ENCODE measurements at places on chromosomes 12 and 14.

GRCh38 chr14:48274826-48275225 is 599.4 kb upstream of the MDGA2 start:
- DNase-seq, result no peak

DNA sequence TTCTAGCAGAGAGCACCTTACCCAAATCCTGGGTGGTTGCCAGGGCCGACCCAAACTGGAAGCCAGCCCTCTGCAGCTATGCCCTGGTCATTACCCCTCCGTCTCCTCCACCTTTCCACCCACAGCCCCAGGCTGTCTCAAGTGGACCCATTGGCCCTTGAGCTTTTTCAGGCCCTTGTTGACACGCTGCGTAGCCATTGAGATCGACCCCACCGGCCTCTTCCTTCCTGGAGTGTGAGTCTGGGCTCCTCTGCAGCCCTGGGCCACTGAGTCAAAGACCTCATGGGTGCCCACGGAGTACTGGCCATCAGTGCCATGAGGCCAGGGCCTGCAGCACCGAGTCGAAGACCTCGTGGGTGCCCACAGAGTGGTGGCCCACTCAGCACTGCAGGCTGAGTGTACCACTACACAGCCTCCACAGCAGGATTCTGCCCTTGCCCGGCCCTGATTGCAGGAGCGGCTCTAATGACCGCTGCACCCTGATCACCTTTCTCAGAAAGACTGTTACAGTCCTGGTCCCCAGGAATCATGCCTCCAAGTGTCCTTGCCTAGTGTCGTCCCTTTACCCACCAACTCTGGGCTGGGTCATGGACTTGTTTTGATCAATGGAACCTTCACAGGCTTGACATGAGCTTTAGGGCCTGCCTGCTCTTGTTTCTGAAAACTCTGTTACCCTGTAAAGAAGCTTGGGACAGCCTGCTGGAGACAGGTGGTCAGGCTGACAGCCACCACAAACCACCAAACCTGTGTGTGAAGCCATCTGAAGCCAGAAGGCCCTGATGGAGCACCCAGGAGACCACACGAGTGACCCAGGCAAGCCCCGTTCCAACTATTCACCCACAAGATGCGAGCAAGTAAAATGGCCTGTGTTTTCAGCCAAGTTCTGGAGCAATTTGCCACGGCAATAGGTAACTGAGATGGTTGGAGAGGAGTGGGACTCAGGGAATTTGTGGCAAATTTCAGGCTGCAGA is 39.6 kb upstream of the TRAF3 start:
- DNase-seq, result no peak

DNA sequence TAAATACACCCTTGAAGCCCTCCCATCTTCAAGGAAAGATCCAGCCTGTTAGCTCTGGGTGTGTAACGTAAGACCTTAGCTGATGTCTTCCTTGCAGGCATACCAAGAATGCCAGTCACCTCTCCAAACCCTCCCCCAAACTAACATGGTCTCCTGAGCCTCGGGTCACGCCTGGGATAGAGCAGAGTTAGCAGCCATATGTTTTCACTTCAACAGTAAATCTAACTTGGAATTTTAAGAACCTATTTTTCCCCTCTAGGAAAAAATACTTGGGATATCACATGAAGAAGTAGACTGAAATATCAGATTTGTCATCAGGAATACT is 27.9 kb downstream of the BCL2L14 start:
- no peak for DNase-seq

GRCh38 chr14:24429395-24430142 is at the start of the genes CBLN3 and KHNYN:
Gene CBLN3, minus strand, starts transcription at chr14:24429668. Its CDS starts 614 bp downstream, at chr14:24429054.
Gene KHNYN, plus strand, starts transcription at chr14:24429954. Its CDS starts 777 bp downstream, at chr14:24430731.
- DNase-seq, result no peak

GRCh38 chr14:93892923-93893558 is 34.1 kb upstream of the FAM181A start:
- no peak for DNase-seq

DNA sequence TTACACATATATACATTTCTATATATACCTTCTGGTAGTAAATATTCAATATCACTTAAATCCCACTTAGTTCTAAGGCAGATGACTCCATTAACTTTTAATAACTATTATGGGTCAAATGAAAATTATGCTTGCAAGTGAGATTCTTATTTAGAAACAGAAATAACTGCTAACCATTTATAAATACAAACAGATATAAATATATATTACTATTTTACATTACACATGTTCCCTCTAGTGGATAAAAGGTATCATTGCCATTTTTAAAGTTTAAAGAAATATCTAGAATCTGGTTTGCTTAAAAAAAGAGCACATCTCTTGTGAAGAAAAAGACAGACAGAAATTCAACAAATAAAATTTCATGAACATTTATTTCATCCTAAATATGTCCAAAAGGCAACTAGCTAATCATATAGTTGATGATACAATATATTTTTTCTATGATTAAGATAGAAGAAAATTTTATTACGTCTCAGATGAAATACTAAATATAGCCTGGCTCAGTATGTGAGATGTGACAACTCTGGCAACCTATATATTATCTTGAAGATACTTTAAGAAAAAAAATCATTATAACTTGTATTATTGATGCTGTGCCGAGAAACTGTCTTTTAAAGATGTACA is 11.7 kb upstream of the RAD51AP1 start:
- no peak for DNase-seq

GRCh38 chr12:49345051-49345824 is 1.4 kb upstream of the DNAJC22 start:
- DNase-seq, result no peak

DNA sequence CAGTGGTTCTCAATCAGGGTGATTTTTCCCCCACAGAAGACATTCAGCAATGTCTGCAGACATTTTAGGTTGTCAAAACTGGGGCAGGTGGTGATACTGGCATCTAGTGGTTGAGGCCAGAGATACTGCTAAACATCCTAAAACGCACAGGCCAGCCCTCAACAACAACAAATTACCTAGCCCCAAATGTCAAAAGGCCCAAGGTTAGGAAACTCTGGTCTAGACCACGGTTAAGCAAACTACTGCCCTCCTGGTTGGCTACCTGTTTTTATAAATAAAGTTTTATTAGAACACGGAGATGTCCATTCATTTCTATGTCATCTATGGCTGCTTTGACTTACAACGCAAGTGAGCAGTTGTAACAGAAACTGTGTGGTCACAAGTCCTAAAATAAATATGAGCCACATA is 186.7 kb downstream of the EFCAB11 start:
- no peak for DNase-seq

GRCh38 chr12:87196321-87196720 is 832.9 kb downstream of the C12orf50 start:
- no peak for DNase-seq

- no peak for DNase-seq
Observed at GRCh38 chr12:90808568-90808967, 146.4 kb downstream of the CCER1 start.

GRCh38 chr14:64249363-64249762 is 44.8 kb downstream of the ESR2 start:
- DNase-seq, result no peak
